Skeletal muscle cell (primary cell): ENCODE measurements at places on chromosomes 7 and 10.

DNA sequence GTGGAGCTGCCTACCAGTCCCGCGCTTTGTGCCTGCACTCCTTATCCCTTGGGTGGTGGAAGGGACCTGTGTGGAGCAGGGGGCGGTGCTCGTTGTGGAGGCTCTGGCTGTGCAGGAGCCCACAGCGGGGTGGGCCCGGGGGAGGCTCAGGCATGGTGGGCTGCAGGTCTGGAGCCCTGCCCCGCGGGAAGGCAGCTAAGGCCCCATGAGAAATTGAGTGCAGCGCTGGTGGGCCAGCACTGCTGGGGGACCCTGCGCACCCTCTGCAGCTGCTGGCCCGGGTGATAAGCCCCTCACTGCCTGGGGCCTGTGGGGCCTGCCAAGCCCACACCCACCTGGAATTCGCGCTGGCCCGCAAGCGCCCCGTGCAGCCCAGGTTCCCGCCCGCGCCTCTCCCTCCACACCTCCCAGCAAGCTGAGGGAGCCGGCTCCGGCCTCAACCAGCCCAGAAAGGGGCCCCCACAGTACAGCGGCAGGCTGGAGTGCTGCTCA is 859.6 kb upstream of the KCND2 start:
- DNase-seq, result no peak

GRCh38 chr10:132817701-132818211 is 31.8 kb upstream of the NKX6-2 start:
- no peak for DNase-seq

GRCh38 chr7:66296001-66296521 is 90.9 kb downstream of the TPST1 start:
- peak; percentile 31 for DNase-seq

DNA sequence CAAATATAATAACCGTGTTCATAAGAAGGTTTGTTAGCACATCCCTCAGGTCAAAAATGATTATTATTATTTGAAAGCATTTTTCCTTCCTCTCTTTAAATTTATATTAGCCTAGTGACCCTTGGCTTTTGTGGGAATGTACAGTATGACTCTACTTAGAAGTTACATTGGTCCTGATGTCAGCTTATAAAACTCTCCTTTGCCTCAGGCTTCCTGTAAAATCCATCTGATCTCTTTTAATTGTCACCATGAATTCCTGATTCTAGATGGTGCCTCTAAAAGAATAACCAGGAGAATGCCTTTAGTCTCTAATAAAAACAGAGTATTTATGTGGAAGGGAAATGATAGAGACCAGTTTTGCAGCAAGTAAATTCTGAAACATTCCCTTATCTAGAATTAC is 1134.4 kb downstream of the XPNPEP1 start:
- no peak for DNase-seq

- no peak for DNase-seq
Measured at GRCh38 chr7:100655908-100656674, at the start of gene ACTL6B. TSS of gene ACTL6B (minus strand) at chr7:100656448. CDS start at chr7:100656354, 94 bp downstream.

DNA sequence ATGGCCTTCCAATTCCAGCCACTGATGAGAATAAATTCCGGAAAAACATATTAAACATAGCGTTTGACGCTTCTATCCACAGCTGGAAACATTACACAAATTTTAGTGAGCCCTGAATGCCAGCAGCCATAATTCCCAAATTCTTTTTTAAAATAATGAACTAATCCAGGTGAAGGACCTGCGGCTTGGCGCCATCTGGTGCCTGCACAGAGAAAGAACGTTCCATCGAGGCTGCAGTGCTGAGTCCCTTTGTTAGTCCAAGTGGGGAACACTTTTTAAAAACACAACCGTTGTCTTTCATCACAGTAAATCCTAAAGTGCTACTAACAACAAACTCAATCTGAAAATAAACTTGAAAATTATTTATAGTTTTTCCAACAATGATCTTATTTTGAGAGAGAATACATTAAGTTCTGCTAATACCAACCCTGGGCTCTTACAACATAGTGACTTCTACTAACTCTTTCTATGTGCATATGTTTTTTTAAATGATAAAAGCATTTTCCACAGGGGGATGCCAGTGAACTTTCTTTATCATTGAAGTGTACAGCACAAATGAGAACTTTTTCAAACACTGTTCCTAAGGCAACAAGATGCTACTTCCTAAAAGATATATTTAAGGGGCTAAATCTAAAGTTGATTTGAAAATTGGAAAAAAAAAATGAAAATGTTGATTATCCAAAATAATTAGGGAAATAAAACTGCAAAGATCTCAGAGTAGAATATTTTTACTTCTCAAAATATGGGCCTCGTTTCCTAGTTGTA is 166.9 kb upstream of the RNF32 start:
- DNase-seq, result no peak

GRCh38 chr7:16430133-16430532 is 8.8 kb upstream of the CRPPA start:
- DNase-seq, result no peak

DNA sequence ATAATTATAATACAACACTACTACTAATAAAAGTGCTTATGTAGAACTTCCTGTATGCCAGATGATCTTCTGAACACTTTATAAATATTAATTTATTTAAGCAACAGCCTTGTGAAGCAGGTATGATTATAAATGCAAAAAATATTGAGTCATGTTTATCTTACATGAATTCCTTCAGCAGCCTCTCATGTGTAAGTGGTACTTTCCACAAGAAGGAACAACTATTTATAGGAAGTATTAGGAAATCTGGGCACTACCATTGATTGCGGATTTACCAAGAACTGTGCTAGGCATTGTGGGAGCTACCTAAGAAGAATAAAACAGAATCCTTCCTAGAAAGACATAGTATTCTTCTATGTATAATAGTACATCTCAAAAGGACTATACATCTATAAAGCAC is 10.7 kb upstream of the STEAP4 start:
- no peak for DNase-seq

GRCh38 chr10:91309711-91310110 is 89.2 kb downstream of the PCGF5 start:
- DNase-seq, result no peak

DNA sequence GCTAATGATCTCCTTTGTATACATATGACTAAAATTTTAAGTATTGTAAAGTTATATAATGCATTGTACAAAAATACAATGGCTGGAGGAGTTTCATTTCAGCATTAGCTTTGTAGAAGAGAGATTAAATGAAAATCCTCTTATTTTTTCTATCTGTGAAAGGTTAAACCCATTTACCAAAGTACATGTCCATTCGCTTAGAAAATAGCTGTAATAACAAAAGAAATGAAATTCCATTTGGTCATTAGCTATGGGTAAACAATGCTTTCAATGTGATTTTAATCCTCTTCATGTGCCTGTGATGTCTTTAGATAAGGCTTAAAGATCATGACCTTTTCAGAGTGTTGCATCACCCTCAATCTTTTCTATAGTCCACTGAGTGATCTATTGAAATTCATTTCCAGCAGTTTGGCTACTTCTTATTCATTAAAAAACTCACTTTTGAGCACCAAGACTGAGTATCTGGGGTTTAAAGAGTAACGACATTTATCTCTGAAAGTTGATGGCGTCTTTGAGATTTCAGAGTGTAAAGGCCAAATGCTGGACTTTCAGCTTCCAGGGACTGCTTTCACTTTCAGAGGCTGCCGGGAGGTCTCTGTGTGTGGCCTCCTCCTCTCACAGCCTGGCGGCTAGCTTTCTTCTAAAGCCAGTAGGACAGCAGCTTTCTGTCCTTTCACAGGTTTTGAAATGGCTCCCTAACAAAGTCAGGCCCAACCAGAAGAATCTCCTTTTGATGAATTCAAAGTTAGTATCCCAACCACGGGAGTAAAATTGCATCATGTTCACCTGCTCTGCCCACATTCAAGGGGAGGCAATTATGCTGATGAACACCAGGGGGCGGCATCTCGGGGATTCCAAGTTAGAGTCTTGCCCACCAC is 701.4 kb upstream of the COBL start:
- no peak for DNase-seq

GRCh38 chr7:43764807-43765491 is 6.5 kb downstream of the BLVRA start:
- no peak for DNase-seq

DNA sequence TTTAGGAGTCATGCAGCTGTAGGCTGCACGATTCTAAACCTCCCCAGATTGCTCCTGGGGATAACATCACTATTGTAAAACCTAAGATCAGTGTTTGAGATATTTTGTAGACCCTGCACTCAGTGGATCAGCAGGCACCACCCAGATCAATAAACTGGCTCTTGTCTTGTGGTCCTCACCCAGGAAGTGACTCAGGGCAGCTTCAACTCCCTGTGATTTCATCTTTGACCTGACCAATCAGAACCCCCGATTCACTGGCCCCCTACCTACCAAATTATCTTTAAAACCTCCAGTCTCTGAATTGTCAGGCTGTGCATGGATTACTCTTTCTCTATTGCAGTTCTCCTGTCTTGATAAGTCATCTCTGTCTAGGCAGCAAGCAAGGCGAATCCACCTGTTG is 25.7 kb downstream of the ARL5B start:
- DNase-seq, result no peak

GRCh38 chr7:131562941-131563340 is 6.5 kb upstream of the PODXL start:
- DNase-seq, result no peak

GRCh38 chr10:29698773-29699490 is 64.2 kb upstream of the SVIL start:
- peak; percentile 13 for DNase-seq
